Esophagus muscularis mucosa (tissue), 4 donors: ENCODE measurements at places on chromosomes 11 and 22.

DNA sequence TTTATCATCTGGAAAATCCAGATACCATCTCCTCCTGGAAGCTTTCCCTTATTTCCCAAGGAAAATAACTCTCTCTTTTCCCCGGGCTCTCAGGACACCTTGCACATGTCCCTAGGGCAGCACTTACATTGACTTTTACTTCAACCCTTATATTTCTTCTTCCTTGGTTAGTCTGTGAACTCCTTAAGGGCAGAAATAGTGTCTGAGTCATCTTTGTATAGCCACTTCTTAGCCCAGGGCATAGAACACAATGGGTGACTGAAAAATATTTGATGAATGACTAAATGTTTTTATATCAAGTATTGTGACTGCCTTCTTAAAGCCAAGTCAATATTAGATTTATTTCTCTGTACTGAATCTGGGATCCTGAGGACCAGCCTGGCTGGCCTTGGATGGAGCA, 45.4 kb upstream of the MYOD1 start:
- DNase-seq, result no peak
- H3K27me3 ChIP-seq, result no peaks in the 10 kb centered on the region
- no peak overlapping the region for H3K27ac ChIP-seq
- no peaks in the 10 kb centered on the region for H3K36me3 ChIP-seq

DNA sequence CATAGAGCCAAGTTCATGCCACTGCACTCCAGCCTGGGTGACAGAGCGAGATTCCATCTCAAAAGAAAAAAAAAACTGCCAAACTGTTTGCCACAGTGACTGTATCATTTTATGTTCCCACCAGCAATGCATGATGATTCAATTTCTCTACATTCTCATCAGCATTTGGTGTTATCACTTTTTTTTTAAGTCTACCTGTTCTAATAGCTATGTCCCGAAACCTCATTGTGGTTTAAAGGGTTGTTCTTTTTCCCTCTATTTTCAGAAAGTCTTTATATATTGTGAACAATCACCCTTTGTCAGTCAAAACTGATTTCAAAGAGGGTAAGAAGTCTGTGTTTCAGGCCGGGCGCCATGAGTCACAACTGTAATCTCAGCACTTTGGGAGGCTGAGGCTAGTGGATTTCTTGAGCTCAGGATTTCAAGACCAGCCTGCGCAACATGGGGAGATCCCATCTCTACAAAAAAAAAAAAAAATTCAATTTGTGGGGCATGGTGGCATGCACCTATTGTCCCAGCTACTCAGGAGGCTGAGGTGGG, 14.8 kb upstream of the FAM168A start:
- no peaks in the 10 kb centered on the region for H3K36me3 ChIP-seq
- H3K27me3 ChIP-seq, result no peaks in the 10 kb centered on the region
- no peak for DNase-seq
- H3K4me3 ChIP-seq, result no peak overlapping the region
- H3K27ac ChIP-seq, result no peak overlapping the region

DNA sequence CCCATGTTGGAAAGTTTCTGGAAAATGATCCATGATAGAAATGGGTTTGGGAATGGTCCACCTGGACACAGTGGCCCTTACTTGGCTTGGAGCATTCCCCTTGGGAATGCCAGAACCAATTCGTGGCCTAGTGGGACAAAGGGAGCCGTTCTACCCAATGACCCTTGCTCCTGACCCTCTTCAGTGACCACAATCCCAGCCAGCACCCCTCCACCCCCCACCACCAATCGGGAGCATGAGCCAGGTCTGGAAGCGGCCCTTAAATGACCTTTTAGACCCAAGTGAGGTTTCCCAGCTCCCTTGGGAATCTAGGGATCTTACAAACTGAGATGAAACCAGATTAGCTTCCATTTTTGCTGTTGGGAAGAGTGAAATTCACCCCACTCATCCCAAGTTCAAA, 51.3 kb upstream of the CDON start:
- no peak overlapping the region for H3K4me3 ChIP-seq
- H3K27ac ChIP-seq, result peak overlapping the region; percentile 82

GRCh38 chr11:13140028-13140870, 131.1 kb downstream of the RASSF10 start:
- H3K27ac ChIP-seq, result no peak overlapping the region
- DNase-seq, result peak; percentile 39
- H3K4me1 ChIP-seq, result no peaks in the 10 kb centered on the region
- no peaks in the 10 kb centered on the region for H3K36me3 ChIP-seq

GRCh38 chr11:133082453-133082781, 449.9 kb downstream of the OPCML start:
- H3K36me3 ChIP-seq, result no peaks in the 10 kb centered on the region
- H3K4me3 ChIP-seq, result peak overlapping the region; percentile 46
- H3K27ac ChIP-seq, result no peak overlapping the region
- no peaks in the 10 kb centered on the region for H3K4me1 ChIP-seq
- peaks cover 3% of the 10 kb centered on the region for H3K27me3 ChIP-seq

GRCh38 chr11:26037716-26038115, 294.2 kb upstream of the ANO3 start:
- no peaks in the 10 kb centered on the region for H3K36me3 ChIP-seq
- no peaks in the 10 kb centered on the region for H3K4me1 ChIP-seq
- no peak overlapping the region for H3K27ac ChIP-seq
- H3K27me3 ChIP-seq, result no peaks in the 10 kb centered on the region
- no peak for DNase-seq

DNA sequence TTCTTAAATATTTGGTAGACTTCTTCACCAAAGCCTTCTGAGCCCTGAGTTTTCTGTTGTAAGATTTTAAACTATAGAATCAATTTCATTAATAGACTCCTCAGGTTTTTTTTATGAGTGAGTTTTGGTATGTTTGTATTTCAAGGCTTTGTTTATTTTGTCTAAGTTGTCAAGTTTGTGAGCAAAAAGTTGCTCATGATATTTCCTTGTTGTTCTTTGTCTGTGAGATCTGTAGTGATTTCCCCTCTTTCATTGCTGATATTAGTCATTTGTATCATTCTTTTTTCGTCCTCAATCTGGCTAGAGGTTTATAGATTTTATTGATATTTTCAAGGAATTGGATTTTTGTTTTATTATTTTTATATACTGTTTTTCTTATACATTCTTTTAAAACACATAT, 121.0 kb downstream of the MORC2 start:
- no peaks in the 10 kb centered on the region for H3K36me3 ChIP-seq
- H3K4me3 ChIP-seq, result no peak overlapping the region
- H3K27ac ChIP-seq, result no peak overlapping the region
